ENCODE measurements at places on chromosomes 16 and 17.

DNA sequence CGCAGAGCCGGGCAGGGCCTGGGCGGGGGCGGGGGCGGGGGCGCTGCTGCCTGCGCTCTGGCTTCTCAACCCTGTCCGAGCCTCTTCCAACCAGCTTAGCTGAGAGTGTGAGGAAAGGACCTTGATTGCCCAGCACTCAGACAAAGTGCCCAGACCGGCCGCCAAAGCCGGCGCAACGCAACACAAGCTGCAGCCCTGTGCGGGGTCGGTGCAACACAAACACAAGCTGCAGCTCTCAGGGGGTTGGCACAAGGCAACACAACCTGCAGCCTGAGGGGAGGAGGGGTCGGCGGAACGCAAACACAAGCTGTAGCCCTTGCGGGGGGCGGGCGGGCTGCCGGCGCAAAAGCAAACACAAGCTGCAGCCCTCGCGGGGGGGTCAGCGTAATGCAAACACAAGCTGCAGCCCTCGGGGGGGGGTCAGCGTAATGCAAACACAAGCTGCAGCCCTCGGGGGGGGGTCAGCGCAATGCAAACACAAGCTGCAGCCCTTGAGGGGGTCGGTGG lies 60.0 kb downstream of the KLHDC4 start:
- DNase-seq: peak; percentile 83

DNA sequence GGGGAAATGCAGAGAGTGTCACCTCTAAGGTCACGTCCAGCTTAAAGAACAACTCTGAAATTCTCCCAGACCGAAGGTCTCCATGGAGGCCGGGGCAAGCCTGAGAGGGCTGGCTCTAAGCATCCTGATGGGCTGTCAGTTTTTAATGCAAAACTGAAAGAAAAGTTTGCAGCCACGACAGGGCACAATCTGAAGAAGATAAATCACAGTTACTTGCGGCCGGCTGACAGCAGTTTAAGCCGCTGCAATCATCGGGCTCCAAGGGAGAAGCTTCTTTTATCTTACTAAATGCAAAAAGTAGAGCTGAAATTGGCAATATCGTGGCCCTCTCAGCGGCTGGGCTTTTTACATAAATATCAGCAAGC lies 168.8 kb downstream of the CYLD start:
- DNase-seq: no peak

GRCh38 chr17:8152112-8152775 lies at the start of gene PER1:
PER1 (minus strand) TSS chr17:8152404; CDS start chr17:8150706, 1,698 bp downstream.
- peak; percentile 94 for DNase-seq

GRCh38 chr16:79388396-79388795 lies 212.1 kb downstream of the MAF start:
- DNase-seq: no peak

DNA sequence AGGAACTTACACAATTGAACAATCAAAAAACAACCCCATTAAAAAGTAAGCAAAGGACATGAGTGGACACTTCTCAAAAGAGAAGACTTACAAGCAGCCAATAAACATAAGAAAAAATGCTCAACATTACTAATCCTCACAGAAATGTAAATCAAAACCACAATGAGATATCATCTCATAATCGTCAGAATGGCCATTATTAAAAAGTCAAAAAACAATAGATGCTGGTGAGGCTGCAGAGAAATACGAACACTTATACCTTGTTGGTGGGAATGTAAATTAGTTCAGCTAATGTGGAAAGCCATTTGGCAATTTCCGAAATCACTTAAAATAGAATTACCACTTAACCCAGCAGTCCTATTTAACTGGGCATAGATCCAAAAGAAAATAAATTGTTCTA lies 301.9 kb upstream of the KCNJ16 start:
- peak; percentile 14 for DNase-seq

GRCh38 chr17:56347639-56348038 lies 194.4 kb downstream of the ANKFN1 start:
- no peak for DNase-seq

GRCh38 chr16:66798161-66798560 lies 3.2 kb downstream of the TERB1 start:
- DNase-seq: no peak

GRCh38 chr17:81071761-81072741 lies 37.1 kb downstream of the BAIAP2 start:
- DNase-seq: no peak

GRCh38 chr16:66388350-66389139 lies 22.1 kb downstream of the CDH5 start:
- no peak for DNase-seq

DNA sequence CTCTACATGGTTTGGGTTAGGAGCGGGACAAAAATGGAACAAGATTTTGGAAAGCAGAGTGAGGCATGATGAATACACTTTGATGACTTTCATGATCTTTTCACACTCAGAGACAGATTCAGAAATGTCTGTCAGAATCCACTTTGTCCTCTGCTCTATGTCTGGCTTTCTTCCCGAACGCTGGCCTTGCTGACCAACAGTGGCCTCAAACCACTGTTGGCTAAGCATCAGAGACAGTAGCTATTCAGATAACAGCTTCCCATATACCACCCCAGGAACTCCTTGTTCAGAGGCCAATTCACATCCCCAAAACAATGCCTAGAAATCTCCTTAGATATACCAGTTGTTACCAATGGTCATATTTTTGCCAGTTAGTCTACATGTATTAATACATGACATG lies 40.9 kb downstream of the FBXL20 start:
- DNase-seq: no peak

- peak; percentile 56 for DNase-seq
These were observed 4.1 kb upstream of the SNTB2 start for GRCh38 chr16:69182730-69183416.

- no peak for DNase-seq
These were observed 48.1 kb upstream of the GOSR1 start for GRCh38 chr17:30429155-30429554.

- no peak for DNase-seq
These were observed 17.4 kb downstream of the KRT24 start for GRCh38 chr17:40686192-40686591.

DNA sequence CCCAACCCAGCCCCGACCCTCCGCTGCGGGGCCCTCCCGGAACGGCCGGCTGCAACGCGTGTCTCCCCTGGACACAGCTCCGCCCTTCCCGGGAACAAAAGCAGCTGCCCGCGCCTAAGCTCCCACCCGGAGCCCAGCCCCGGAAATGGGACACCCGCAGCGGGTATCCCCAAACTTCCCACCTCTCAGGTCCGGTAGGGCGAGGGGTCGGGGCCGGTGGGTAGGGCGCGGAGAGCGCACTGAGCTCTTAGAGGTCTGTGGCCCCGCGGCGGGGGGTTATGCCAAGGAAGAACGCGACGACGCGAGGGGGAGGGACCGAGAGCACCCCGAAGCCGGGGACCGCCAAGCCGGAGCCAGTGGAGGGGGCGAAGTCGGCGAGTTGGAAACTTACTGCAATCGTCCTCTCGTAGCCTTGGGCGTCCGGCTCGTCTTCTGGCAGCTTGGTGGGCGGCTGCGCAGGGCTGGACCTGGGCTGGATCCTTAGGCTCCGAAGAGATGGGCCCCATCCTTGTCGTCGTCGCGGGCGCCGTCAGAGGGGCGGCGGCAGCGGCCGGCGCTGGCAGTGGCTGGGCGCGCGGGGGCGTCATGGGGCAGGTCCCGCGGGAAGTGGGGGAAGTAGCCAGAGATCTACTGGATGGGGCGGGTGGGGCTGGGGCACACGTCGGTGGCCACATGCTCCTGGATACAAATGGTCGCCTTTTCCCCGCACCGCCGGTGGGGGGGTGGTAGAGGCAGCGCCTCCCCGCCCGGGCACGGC lies 6.9 kb downstream of the USP6 start:
- DNase-seq: no peak

GRCh38 chr16:75017670-75018525 lies 19.1 kb downstream of the ZNRF1 start:
- DNase-seq: no peak

DNA sequence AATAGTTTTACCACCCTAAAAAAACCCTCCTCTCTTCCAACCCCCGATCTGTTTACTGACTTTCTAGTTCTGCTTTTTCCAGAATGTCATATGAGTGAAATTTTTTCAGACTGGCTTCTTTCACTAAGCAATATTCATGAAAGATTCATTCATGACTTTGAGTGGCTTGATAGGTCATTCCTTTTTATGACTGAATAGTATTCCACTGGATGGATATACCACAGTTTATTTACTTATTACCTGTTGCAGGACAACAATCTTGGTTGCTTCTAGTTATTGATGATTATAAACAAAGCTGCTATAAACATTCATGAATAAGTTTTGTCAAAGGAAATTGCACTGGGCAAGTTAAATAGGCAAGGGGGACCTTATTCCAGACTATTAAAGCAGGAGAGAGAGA lies 264.2 kb downstream of the UTP18 start:
- no peak for DNase-seq

- no peak for DNase-seq
These were observed 7.0 kb upstream of the GSDMA start for GRCh38 chr17:39955726-39956225.

DNA sequence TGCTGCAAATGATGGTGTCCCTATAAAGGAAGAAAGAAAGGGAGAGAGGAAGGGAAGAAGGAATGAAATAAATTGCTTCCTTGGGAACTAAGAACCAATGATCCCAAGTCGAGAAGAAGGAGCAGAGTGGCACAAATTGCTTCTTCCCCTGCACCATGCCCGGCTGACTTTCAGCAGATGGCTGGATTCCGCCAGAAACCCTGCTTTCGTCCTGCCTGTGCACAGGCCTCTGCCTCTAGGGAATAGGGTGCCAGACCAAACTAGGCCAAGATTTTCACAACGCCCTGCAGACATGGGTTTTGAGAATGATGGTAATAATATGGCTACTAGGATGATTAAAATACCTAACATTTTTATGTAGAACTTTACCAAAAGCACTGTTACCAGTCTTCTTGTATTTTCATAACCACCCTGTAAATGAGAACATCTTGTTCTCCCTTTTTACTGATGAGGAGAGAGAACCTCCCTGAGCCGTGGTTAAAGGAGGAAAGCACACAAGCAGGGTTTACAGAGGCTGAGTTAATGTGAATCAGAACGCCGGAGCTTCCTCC lies 122.1 kb upstream of the HSBP1 start:
- no peak for DNase-seq

DNA sequence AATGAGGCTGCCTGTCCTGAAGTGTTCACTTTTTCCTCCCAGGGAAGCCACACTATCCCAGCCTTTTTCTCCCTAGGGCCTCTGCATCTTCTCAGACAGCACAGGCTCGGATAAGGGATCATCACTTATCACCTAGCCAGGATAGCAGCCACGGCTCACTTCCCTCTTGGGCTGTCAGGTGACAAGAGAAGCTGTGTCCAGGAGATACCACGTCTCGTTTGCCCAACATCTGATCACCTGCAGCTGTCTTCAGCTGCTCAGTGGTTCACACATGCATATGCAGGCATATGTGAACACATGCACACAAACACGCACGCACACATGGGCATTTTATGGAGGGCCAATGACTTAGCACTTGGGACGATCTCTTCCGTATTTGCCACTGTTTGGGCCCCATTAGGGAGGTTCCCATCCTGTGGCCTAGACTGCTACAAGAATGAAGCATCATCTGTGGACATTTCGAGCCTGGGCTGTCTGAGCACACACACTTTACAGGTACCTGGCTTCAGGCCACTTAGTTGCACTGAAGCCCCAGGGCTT lies 32.4 kb upstream of the ADORA2B start:
- no peak for DNase-seq

- DNase-seq: peak; percentile 85
These were observed 2.9 kb upstream of the SCIMP start for GRCh38 chr17:5237541-5238016.

DNA sequence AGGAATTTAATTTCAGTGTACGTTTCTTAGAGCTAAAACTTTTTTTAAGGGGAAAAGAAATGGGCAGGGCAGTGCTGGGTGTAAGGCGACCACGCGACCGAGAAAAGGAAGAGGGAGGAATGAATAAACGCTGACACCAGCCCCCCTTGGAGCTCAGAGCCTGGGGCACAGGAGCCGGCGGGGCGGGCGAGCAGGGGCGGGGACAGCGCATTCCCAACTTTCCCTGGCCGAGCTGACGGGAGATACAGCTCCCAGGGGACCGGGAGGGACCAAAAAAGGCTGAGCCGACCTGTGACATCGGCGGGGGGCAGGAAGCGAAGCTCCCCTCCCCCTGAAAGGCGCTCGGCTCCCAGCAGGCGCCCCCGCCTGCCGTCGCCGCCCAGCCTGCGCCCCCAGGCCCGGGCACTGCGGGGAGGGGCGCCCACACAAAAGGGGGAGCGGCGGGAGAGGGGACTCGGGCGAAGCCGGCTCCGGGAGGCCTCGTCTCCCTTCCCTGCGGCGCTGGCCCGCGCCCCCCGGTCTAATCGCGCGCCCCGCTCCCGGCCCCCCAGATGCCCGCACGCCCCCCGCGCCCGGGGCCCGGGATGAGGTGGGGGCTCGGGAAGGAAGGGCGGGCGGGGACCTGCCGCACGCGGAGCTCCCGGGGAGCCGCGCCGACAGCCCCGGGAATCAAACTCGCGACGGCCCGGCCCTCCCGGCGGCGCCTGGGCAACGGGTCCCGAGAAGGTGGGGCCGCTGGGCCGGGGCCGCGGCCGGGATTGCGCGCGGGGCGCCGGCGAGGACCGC lies 622 bp downstream of the CUEDC1 start:
- DNase-seq: no peak

DNA sequence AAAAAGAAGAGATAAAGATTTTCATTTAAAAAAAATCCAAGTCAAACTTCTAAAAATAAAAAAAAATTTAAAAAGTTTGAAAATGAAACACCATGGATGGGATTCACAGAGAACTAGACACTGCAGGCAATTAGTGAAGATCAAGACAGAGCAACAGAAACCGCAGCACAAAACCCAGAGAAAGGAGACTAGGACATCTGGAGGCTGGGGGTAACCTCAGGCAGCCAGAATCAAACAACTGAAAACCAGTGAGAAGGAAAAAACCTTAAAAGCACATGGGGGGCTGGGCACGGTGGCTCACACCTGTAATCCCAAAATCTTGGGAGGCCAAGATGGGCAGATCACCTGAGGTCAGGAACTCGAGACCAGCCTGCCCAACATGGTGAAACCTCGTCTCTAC lies 30.6 kb downstream of the LITAFD start:
- DNase-seq: no peak

- no peak for DNase-seq
These were observed 24.0 kb downstream of the IL21R start for GRCh38 chr16:27425961-27426360.

DNA sequence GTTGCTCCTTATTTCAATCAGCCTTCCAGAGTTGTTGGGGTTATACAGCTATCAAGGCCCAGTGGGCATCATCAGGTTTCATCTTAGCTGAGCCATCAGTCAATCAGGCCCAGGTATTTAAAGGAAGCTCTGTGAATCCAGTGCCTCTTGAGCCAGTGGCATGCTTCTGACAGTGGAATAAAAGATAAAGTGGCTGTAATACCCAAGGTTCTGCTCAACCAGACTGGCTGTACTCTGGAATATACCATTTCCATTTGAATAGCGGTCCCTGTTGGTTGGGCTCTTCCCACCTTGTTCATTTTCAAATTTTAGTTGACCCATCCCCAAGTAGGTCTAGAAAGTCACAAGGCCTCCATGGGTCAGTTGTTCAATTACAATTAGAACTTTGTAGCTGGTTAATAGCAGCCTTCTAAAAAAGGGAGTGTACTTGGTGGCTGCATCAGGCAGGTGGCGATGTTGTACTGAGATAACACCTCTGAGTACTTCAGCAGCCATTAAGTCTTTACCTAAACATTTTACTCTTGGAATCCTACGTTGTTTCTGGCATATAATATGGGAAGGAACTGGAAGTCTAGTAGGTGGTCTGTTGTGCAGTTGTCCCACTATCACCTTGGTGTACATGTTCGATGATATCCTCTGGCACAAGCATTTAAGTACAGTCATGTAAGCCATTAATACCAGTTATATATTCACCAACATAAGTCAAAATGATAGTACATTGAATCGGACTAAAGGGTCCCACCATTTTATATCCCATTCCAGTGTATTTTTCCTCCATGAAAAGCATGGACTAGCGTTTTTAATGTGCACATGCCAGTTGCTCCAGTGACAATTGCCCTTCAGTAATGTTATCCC lies 294.1 kb downstream of the BCAS3 start:
- DNase-seq: peak; percentile 20
